Spinal cord (tissue), 10 donors: ENCODE measurements at places on chromosomes 4 and X.
A peak's percentile ranks its signal among the peaks of the same experiment; 100 is the strongest.

DNA sequence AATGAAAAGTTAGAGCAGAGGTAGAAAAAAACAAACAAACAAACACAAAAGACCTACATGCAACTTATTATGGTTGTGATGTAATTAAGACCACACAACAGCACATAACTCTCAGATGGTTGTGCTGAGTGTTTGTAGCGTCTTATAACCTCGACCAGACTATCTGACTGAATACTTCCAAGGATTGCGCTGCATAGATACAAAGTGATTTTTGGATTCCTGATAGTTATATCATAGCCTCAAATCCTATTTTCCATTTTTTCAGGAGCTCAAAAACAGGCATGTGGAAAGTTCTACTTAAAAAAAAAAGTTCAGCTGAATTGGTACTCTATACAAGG is 236.1 kb downstream of the SPRY1 start:
- DNase-seq, result no peak

GRCh38 chr4:41358647-41359421 is 102.1 kb downstream of the UCHL1 start:
- no peak for DNase-seq

- no peak for DNase-seq
Observed at GRCh38 chr4:128648021-128648420, 161.5 kb upstream of the JADE1 start.

DNA sequence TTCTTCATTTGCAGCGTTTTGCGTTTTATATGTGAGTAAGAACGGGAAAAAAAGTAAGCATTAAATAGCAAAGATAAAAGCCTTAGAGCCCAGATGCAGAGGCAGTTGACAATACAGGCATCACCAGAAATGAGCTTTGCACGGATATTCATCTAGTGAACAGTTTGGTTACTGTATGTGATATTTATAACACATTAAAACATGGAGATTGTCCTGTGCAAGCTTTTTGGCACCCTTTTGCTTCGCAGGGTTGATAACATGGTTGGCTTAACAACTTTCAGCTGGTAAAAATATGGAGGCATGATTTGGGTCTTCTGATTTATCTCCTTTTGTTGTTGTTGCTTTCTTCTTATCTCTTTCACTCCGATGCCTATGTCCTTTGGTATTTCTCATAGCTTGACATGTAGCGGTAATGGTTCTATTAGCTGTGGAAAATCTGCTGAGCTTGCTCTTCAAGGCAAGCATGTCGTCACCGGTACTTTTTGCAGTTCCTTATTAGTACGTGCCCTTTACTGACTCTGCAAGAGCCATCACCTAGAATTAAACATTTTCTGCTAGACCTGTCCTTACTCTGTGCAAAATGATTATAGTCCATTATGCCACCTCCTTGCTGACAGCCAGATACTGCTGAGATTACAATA is 102.9 kb downstream of the PCDH7 start:
- no peak for DNase-seq

DNA sequence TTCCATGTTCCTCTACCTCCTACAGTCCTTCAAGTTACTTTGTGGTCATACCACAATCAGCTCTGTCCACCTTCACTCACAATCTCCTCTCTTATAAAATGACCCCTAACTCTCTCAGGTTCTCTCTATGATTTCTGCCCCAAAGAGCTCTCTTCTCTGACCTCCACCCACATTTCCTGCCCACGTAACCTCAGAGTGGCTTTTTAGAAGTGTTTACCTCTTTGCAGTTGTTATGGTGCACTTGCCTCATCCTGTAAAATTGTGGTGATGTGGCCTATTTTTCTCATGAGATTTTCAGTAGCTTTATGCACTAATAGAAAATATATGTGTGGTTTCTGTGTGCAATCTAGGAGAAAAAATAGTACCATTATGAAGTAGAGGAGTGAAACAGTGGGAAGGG is 215.8 kb downstream of the PACRGL start:
- DNase-seq, result no peak

- no peak for DNase-seq
Observed at GRCh38 chr4:73875401-73875800, 6.2 kb downstream of the CXCL1 start.

DNA sequence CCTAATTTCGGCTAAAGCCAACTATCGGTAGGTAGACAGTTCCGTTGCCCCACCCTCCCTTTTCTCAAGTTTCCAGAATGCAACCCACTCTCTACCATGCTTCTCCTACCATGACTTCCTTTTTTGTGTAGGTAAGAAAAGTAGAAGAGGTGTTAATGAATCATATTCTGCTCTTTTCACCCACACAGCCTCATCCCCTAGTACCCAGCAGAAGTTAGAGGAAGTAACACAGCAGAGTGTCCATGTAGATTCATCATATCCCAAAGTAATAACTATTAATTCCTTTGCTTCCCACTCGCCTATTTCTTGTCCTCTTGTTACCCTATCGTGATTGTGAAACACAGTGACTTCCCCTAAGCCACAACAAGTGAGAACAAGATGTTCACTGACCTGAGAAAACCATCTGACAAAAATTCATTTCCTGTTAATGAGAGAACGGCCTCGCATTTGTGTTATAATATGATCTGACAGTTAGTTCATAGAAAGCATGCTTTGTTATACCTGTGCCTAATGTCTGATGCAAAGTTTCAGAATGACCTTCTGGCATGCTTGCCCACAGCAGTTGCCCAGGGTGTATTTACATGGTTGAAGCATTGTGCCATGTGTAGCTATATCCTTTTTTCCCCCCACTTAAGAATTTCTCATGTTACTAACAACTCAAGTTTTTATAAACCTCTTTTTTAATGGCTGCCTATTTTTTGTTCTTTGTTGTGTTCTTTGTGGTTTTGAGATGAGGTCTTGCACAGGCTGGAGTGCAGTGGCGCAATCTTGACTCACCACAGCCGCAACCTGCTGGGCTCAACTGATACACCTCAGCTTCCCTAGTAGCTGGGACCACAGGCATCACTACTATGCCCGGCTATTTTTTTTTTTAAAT is 185.6 kb downstream of the RAP1GDS1 start:
- no peak for DNase-seq

- no peak for DNase-seq
Observed at GRCh38 chrX:29561417-29561816, 653.9 kb upstream of the MAGEB2 start.

DNA sequence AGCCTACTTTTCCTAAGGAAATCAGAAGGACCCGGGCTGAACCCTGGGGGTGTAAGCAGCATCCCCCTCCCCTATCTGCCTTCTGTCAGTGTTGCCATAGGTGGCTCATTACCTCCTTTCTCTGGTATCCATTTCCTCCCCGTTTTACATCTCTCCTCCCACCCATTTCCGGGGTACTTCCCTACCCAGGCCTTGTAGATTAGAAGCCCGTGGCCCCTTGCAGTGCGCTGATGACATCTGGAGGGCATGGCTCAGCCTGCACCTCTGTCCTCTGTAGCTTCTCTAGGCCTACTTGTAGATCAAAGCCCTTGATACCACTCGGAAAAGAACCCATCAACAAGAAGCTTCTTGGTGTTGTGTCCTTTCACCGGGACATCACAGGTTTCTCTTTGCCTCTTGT is 71.8 kb downstream of the NBDY start:
- DNase-seq, result no peak

DNA sequence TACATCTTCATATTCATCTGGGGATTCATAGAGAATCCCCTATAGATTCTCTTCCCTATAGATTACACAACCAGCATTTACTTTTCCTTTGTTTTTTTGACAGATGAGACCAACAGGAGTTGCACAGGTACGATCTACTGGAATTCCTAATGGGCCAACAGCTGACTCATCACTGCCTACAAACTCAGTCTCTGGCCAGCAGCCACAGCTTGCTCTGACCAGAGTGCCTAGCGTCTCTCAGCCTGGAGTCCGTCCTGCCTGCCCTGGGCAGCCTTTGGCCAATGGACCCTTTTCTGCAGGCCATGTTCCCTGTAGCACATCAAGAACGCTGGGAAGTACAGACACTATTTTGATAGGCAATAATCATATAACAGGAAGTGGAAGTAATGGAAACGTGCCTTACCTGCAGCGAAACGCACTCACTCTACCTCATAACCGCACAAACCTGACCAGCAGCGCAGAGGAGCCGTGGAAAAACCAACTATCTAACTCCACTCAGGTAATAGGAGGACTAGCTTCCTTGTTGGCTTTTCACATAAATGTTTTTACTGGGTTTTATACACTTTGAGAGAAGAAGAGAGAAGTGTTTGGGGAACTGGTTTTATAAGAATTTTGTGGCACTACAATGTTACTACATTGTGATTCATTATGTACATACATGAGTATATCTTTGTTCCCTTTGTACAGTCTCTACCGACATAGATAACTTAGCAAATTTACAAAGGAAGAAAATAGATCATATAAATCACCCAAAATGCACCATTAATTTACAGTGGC is 137.2 kb downstream of the DIPK2B start:
- no peak for DNase-seq

GRCh38 chr4:79923281-79923680 is 149.7 kb downstream of the ANTXR2 start:
- no peak for DNase-seq

- no peak for DNase-seq
Observed at GRCh38 chrX:10841579-10841978, 221.2 kb upstream of the MID1 start.

GRCh38 chr4:25155947-25156346 is 4.3 kb downstream of the SEPSECS start:
- DNase-seq, result no peak

- no peak for DNase-seq
Observed at GRCh38 chr4:139018971-139019758, 3.6 kb downstream of the NOCT start.

GRCh38 chrX:71160475-71160874 is 15.8 kb downstream of the NLGN3 start:
- no peak for DNase-seq

DNA sequence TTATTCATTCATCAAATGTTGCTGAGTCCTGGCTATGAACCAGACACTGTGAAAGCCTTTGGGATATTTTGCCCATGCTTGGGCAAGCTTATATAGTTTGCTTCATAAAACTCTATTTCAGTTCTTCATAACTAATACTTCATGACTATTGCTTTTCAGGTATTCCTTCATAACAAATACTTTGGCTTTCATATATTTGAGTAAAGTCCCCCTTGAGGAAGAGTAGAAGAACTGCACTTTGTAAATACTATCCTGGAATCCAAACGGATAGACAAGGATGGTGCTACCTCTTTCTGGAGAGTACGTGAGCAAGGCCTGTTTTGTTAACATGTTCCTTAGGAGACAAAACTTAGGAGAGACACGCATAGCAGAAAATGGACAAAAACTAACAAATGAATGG is 1.7 kb upstream of the AFP start:
- DNase-seq, result no peak

DNA sequence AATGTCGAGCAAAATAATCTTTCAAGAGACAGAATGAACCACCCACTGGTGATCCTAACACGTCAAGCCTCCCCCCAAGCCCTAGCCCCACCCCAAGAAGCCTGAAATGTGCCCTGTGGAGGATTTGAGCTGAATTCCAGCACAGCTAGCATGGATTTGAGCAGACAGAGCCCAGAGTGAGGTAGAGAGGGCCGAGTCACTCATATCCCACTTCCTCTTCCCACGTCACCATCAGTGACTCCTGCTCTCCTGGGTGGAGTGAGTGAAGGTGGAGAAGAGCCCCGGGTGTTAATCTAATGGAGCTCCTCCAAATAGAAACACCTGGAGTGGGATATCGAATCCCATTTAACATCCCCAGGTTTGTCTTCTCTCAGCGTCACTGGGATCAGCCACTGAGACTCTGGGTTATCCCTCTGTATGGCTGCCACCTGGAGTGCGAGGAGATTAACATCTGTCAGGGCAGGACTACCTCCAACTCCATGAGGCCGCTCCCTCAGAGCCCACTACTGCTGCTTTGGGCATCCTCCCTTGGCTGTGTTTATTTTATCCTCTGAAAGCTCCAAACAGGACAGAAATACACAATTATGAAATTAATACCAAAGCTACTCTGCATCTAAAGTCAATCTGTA is 136.6 kb downstream of the NWD2 start:
- DNase-seq, result no peak

- DNase-seq, result no peak
Observed at GRCh38 chr4:145909773-145910172, 28.9 kb downstream of the ZNF827 start.

GRCh38 chrX:56248492-56248891 is 16.3 kb downstream of the KLF8 start:
- DNase-seq, result peak; percentile 71

GRCh38 chr4:108001540-108002135 is 11.9 kb downstream of the HADH start:
- DNase-seq, result no peak

DNA sequence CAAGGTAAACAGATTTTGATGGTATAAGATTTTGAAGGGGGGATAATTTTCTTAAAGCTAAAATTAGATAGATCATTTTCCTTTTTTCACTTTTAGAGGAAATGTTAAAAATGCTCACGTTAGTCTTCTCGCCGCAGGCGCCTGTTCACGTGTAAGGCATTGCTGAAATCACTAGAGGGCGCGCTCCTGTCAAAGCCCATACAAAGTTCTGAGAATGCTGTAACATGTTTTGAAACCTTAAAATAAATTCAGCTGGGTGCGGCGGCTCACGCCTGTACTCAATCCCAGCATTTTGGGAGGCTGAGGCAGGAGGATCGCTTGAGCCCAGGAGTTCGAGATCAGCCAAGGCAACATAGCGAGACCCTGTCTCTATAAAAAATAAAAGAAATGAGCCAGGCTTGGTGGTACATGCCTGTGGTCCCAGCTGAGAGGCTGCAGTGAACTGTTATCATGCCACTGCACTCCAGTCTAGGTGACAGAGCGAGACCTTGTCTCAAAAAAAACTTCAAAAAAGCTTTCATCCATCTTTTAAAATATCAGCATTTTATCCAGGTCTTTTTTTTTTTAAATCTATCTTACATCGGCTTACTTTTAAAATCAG is 138.0 kb downstream of the RBMX2 start:
- peak; percentile 53 for DNase-seq

GRCh38 chr4:108130955-108131354 is 37.8 kb downstream of the LEF1 start:
- DNase-seq, result no peak

- DNase-seq, result no peak
Observed at GRCh38 chr4:2673157-2673556, 83.0 kb downstream of the TNIP2 start.

- DNase-seq, result no peak
Observed at GRCh38 chr4:99540277-99540939, 23.4 kb downstream of the TRMT10A start.

DNA sequence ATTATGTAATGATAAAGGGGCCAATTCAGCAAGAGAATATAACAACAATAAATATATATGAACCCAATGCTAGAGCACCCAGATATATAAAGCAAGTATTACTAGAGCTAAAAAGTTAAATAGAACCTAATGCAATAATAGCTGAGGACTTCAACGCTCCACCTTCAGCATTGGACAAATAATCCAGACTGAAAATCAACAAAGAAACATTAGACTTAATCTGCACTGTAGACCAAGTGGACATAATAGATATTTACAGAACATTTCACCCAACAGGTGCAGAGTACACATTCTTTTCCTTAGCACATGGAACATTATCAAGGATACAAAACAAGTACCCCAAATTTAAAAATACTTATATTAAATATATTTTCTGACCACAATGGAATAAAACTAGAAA is 24.3 kb downstream of the OTC start:
- no peak for DNase-seq
